ENCODE measurements at places on chromosomes 2 and 18. TPM values are rescaled to one million over a fixed set of nuclear protein-coding genes. Genes with fewer than 3 reads are reported as not detected.

DNA sequence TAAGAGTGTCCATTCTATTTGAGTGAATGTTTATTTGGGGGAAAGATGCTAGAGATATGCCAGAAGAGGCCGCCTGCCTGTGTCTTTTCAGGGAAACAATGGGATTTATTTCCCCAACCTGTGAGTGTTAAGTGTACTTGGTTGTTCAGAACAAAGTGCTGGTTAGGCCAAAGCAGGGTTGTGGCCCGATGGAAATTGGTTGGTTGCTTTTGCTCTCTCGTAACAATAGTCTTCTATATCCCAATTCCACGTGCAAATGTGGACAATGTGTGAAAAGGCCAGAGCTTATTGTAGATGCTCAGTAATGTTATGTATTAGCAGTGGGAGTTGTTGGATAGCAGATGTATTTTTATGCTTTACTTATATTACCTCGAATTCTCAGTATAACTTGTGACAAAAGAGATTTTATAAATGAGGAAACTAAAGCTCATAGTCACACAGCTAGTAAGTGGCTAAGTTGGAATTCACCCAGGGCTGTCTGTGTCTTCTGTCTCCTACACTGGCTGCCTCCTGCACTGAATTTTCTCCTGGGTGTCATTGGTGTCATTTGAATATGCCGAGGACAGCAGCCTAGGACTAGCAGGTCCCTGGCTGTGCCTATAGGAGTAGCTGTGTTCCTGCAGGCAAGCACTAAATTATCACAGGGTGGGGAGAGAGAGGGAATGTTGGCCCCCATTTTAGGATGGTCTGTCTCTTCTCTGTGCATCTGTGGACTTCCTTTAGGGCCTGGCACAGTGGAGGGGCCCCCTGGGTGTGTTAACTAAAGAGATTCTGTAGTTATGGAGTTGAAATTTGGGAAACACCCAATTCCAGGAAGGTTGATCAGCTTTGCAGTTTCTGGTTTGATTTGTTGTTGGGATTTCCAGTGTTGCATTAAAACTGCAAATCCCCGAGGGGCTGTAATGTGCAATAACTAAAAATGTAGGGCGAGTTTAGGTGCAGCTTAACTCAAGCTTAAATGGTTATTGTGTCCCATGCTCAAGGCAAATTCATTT is 21.6 kb downstream of the GPD2 start:
- DNase-seq, result no peak

GRCh38 chr2:98086491-98087446 is at the start of gene VWA3B:
Gene VWA3B, plus strand, starts transcription at chr2:98087167. Its CDS starts 5,926 bp downstream, at chr2:98093093.
- DNase-seq, result peak; percentile 28

DNA sequence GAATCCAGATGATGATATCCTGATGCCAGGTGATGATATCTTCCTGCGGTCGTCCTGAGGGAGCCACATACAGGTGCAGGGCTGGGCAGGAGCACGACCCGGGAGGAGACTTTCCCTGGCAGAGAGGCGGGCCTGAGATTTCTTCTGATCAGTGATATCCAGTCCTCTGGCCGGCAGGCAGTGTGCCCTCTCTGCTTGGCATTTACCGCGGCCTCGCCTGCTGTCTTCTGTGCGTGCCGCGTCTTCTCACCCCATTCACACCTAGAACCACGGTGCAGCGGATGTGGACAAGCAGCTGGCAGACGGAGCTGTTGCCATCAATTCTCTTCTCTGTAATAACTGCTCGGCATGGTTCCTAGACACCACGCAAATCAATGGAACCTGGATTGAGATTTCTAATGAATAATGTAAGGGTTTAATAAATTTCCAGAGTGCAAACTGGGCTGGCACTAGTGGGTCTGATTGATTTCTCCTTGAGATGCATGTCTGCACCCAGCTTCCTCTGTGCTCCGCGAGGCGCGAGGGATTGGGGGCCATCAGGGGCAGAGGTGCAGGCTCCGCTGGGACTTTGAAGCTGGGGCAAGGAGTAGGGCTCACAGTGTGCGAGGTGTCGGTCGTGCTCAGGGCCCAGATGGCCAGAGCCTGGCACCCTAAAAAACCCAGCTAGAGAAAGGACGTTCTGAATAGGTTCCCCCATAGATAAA is 208.9 kb upstream of the HDAC4 start:
- DNase-seq, result no peak

DNA sequence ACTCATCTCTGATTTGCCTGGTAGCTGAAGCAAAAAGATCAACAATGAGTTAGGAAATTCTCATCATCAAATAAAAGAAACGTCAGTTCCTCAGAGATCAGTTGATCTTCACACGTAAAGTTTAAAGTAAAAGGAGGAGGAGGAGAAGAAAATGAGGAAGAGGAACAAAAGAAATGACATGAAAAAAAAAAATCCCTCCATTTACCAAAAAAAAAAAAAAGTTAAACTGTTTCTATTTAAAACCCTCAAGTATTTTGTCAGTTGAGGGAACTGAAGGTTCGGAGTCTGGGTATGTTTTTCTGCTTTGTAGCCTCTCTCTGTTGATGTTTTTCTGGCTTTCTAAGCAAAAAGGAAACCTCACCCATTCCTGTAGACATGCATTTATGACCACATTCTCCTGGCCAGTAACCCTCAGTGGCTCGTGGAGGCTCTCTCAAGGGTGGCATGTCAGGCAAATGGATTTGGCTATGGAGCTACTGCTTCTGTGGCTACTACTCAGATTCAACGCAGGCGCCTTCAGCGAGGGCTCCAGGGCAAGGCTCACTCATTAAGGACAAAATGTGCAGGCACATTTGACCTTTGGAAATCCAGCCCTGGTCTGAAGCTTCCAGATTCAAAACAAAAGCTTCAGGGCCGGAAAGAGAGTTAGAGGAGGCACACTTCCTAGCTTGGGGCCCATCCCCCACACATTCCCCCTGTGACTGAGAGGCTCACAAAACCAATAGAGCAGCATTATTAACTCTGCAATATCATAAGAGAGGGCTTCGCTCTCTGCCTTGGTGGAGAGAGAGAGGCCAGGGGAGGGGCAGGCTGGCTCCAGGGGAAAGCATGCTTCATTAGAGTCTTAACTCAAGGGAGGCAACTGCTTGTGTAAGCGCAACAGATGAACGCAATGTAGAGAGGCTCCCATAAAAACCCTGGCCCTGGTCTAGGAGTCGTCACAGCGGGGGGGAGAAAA is 22.3 kb downstream of the KLF7 start:
- DNase-seq, result peak; percentile 90

DNA sequence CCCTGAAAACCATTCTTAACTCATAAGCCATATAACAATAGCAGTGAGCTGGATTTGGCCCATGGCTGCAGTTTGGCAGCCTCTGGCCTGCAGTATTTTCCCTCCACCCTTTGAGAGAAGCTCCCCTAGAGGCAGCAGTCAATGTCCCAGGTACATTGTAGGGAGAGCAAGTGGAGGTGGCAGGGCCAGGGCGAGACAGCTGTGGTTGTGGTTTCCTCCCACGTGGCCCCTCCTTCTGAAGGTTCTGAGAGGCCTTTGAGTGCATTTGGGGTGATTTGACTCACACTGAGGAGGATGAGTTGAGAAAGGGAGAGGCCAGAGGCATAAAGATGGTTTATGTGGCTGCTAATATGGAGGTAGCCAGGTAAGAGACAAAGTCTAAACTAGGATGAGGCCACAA is 45.5 kb upstream of the LDAH start:
- DNase-seq, result no peak

GRCh38 chr2:19895535-19895934 is 6.2 kb downstream of the TTC32 start:
- DNase-seq, result no peak

- no peak for DNase-seq
Observed at GRCh38 chr18:73777356-73778031, 370.1 kb downstream of the FBXO15 start.

GRCh38 chr2:41877114-41877678 is 170.6 kb upstream of the PKDCC start:
- no peak for DNase-seq

- no peak for DNase-seq
Observed at GRCh38 chr2:38262069-38262871, 114.8 kb downstream of the ATL2 start.

DNA sequence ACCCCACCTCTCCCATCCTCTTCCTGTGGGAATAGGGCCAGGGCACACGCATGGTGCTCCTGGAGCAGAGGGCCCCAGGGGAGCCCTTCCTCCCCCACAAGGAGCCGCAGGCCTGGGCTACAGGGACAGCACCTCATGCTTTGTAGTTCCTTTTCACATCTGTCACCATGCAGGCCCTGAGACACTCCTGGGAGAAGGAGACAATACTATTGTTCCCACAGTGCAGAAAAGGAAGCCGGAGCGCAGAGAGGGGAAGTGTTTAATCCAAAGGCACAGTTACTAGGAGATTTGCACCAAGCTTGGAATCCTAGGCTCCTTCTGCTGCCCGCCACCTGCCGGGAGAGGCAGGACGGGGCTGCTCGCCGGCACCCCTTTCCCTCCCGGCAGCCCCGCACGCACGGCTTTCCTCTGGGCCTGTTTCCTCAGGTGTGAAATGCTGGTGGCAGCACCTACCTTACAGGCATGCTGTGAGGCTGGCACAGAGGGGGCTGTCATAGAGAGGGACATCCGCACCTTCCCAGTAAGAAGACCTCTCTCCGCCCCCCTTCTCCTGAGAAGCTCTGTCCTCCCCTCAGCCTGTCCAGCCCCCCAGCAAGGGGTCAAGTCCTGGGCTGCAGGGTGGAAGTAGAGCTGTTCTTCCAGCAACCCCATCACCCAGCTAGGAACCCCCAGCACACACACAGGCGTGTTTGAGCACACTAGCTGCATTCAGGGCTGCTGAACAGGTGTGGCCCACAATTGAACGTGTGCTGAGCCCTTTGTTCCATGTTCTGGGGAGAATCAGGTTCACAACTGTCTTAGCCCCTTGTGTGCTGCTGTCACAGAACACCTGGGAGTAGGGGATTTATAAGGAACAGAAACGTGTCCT is 62.6 kb downstream of the SMAD7 start:
- DNase-seq, result no peak

- no peak for DNase-seq
Observed at GRCh38 chr2:100404411-100404810, 13.1 kb downstream of the CHST10 start.

GRCh38 chr2:25251422-25252273 is 83.3 kb upstream of the POMC start:
- DNase-seq, result no peak

The ERMN gene
- total RNA-seq, result 0.06 TPM

The GPBAR1 gene
- 0.06 TPM for total RNA-seq

The AMER3 gene
- not detected for total RNA-seq

The ZNF385B gene
- total RNA-seq, result 0.13 TPM

The ZNF407 gene
- total RNA-seq, result 9.5 TPM

The REEP1 gene
- total RNA-seq, result 0.52 TPM

The BCS1L gene
- total RNA-seq, result 50.6 TPM
